ENCODE measurements at places on chromosomes 6 and 20.
A peak's percentile ranks its signal among the peaks of the same experiment; 100 is the strongest.

DNA sequence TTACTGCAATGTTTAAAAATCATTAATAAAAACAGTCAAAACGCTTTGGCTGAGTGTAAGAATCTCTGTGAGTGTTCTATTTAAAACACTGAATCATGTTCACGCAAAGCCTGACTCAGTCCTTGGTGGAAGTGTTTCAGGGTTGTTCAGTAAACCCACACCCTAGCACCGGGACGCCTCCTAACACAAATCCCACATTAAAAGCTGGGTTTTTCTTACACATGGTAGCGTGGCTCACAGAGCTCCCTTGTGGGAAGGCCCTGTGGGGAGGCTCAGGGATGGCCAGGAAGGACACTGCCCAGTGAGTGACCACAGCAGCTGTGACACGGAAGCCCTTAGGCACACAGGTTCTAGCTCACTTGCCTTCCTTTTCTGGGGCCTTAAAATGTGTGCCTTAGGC is 80.2 kb downstream of the GMPR start:
- DNase-seq = no peak

GRCh38 chr6:46549155-46549554 is 57.9 kb upstream of the RCAN2 start:
- no peak for DNase-seq

DNA sequence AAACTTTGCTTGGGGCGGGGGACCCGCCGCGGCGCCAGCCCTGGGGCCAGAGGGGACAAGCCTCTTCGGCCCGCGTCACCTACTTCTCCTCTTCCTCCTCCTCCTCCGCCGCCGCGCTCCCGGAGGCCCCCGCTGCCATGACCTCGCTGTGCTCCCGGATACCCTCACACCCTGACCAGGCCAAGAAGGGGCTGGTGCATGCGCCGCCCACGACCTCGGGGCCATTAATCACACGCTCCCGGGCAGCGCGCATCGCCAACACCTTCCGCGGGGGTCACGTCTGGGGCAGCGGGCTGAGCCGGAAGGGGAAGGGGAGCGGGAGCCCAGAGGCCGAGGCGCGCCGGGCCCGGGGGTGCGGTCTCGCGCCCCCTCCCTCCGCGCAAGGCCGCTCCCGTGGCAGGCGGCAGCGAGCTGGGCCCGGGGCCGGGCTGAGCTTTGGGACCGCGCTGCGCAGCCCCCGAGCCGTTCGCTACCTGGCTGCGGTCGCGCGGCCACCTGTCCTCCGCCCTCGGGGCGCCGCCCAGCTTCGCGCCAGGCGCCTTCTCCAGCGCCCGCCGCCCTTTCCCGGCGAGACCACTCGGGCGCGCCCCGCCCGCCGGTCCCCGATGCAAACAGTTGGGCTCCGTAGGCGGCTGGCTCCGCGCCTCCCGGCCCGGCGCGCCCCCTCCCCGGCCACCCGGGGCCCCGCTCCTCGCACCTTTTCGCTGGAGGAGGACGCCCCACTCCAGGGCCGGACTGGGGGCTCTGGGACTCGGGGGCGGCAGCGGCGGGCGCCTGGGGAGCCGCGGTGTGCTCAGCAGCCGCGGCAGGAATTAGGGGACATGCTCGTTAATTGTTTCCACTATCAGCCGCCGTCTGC is 575 bp upstream of the CNR1 start:
- peak; percentile 71 for DNase-seq

DNA sequence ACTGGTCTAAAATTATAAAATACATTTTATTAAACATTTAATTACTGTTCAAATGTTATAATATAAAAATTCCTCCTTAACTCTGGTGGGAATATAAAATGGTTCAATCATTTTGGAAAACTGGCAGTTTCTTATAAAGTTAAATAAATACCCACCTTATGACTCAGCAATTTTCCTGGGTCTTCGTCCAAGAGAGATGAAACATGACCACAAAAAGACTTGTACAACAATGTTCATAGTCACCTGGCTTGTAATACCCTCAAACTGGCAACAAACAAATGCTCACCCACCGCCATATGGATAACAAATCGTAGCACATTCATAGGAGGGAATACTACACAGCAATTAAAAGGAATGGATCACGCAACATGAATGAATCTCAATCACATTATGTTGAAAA is 66.0 kb upstream of the RIN2 start:
- no peak for DNase-seq

GRCh38 chr20:37345339-37346235 is at the start of gene SRC:
Gene SRC, plus strand, starts transcription at chr20:37346140. Its CDS starts 38,014 bp downstream, at chr20:37384154.
- no peak for DNase-seq

DNA sequence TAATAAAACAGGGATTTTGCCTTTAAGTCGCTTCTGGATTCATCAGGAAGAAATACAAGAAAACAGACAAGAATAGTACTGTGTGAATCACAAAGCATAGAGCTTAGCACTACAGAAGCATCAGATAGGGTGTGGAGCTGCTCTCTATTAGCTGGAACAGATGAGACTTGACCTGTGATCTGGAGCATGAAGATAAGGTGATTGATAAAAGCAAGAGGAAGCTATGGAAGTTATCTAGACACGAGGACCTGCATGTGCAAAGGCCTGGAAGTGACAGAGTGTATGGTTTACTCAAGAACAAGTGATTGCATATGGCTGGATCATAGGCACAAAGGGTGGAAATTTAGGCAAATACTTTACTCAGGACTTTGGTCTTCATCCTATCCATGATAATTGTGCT is 112.9 kb upstream of the MLIP start:
- DNase-seq = no peak
